ENCODE measurements at places on chromosomes 2 and 18. TPM values are rescaled to one million over a fixed set of nuclear protein-coding genes. Genes with fewer than 3 reads are reported as not detected.

The STK25 gene
- total RNA-seq: 89.8 TPM

The IL1RN gene
- 0.76 TPM for total RNA-seq

GRCh38 chr18:53780666-53781065, 443.8 kb downstream of the MBD2 start:
- no peak for DNase-seq

DNA sequence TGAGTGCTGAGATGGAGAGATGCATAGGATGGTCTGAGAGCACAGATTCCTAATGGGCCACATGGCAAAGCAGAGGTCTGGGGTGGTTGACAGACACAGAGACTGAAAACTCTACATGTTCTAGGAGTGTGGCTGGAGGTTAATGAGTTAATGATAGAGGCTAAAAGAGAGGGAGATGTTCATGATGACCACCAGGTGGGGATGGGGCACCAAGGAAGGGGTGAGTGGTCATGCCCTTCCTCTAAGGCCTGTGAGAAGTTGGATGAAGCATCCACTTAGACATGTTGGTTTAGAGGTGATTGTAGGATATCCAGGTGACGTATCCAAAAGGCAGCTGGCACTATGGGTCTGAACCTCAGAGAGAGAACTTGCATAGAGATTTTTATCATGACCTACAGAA, 102.1 kb downstream of the LRP2 start:
- no peak for DNase-seq

DNA sequence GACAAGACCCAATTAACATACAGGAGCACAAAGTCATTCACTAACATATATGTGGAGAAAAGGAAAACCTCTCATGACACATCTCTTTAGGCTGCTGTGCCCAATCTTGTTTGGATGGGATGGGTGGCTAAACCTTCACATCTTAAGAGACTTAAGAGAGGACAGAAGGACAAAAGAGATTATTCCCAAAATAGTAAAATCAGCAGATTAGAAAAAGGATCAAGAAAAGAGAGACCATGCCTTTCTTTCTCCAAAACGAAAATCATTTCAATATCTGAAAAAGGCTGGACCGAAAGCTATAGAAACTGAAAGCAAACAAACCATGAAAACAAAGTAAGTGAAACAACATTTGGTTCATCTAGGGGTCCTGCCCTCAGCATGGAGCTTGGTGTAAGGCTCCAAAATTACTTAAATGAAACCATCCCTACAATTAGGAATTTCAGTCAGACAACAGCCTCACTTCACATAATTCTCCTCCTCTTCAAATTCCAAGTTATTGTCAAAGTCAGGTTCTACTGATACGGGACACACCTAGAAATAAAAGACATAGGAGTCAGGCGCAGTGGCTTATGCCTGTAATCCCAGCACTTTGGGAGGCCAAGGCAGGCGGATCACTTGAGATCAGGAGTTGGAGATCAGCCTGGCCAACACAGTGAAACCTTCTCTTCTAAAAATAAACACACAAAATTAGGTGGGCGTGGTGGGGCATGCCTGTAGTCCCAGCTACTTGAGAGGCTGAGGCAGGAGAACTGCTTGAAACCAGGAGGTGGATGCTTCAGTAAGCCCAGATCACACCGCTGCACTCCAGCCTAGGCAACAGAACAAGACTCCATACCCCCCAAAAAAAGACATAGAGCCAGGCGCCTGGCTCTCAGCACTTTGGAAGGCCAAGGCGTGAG, 5.2 kb downstream of the STARD7 start:
- DNase-seq: no peak

Measured in mucosa of descending colon (tissue), 3 donors.